ENCODE measurements at places on chromosomes 11 and 22.

DNA sequence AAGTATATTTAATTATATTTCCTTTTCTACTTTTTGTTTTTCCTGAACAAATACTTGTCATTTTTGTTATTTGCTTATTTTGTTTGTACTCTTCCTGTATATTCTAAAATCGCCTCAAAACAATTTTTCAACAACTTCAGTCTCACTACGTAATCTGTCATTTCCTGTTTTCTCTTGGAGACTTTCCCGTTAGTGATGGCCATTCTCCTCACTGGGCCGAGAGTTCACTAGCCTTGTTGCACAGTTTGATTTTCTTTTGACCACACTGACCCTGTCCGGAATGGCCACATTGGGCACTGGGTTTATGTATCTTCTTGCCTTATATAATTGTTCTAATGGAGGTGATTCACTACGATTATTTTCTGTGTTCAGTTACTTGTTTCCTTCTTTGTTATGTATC lies 726.1 kb downstream of the FAM181B start:
- no peak for DNase-seq

GRCh38 chr22:39674536-39674935 lies 104.0 kb downstream of the CACNA1I start:
- no peak for DNase-seq

GRCh38 chr11:70220920-70221319 lies 17.8 kb downstream of the FADD start:
- no peak for DNase-seq

DNA sequence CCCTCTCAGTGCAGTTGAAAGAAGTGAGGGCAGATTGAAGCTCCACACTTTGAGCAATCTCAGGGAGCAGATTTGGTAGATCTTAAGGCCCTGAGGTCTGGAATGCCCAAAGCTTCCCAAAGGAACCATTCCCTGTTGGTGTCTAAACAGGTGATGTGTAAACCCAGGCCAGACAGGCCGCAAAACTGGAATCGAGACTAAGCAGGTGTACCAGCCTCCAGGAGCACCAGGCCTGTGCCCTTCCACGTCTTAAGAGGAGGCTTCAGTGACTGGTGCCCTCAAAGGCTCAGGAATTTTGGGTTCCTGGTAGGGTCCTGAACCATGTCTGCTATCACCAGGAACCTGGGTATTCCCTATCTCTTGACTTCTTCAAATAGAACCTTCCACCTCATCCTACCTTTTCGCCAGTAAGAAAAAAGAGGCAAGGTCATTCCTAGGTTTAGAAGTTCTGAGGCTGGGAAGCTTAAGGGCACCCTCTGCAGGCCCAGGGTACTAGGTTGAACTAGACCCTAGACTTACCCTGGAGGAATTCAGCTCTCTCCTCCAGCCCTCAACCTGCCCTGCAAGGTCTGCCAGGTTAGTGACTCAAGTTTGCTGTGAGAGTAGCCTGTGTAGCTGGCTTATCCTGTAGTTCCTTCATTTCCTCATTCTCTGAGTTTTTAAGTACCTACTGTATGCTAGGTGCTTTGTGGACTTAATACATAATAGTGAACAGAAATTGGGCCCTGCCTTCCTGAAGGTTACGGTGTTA lies 100.0 kb upstream of the NNMT start:
- no peak for DNase-seq

GRCh38 chr22:17199003-17199731 lies 20.1 kb downstream of the ADA2 start:
- DNase-seq, result no peak

DNA sequence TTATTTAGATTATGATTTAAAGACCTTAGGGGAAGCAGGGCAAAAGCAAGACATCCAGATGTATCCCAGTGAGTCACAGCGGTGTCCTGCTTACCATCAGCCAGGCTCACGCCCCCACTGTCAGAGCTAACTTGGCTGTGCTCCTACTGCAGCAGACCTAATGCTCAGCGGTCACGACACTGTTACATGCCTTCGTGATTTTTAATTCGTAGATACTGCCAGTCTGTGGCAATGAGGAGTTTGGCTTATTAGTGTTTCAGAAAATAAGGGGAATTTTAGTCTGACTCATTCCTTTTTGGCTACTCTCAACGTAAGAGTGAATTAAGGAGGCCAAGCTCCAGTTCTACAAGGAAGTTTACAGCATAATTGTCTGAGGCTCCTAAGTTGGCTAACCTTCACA lies 22.7 kb downstream of the EFCAB6 start:
- no peak for DNase-seq

- DNase-seq, result no peak
Measured at GRCh38 chr11:126341760-126342161, 13.7 kb upstream of the ST3GAL4 start.

DNA sequence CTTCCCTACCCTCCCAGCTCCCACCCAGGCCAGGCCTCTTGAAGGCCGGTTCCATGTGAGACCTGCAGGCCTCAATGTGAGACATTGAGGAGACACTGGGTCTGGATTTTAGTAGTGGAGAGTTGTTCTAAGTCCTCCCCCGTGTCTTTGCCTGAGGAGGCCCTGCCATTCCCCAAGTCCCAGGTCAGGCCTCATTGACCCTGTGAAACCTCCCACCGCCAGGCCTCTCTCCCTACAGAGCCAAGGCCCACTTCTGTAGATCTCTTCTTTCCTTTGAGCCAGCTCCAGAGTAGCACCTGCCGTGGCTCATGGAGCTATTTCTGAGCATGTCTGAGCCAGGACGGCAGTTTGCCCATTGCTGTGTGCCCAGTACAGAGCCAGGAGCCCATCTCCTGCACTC lies 1419.6 kb downstream of the TBC1D22A start:
- DNase-seq, result no peak
